ENCODE measurements at places on chromosomes 11 and 22.

- no peak for DNase-seq
Observed at GRCh38 chr11:59154610-59155009, 12.0 kb downstream of the FAM111A start.

DNA sequence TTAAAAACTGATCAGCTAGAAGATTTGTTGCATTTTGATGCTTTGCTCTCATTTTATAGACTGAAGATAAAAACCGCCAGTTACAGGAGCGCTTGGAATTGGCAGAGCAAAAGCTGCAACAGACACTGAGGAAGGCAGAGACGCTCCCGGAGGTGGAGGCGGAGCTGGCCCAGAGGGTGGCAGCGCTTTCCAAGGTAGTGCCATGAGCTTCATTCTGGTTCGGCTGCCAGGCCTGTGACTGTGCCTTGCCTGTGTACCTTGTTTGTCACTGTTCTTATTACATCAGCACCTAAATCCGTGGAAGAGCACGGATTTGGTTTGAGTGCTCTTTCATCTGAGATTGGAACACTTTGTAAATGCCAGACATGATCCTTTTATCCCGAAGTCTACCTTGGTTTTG is 61.4 kb downstream of the PPFIA1 start:
- DNase-seq = peak; percentile 71

GRCh38 chr11:108909041-108909440 is 244.2 kb downstream of the DDX10 start:
- DNase-seq = no peak

DNA sequence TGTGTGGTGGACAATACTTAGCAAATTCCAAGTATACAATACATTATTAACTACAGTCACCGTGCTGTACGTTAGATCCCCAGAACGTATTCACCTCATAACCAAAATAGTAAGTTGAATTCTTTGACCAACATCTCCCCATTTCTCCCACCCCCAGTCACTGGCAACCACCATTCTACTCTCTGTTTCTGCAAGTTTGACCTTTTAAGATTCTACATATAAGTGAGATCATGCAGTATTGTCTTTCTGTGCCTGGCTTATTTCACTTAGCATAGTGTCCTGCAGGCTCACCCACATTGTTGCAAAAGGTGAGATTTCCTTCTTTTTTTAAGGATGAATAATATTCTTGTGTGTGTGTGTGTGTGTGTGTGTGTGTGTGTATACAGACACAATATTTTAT is 59.1 kb downstream of the IRAG1 start:
- no peak for DNase-seq

DNA sequence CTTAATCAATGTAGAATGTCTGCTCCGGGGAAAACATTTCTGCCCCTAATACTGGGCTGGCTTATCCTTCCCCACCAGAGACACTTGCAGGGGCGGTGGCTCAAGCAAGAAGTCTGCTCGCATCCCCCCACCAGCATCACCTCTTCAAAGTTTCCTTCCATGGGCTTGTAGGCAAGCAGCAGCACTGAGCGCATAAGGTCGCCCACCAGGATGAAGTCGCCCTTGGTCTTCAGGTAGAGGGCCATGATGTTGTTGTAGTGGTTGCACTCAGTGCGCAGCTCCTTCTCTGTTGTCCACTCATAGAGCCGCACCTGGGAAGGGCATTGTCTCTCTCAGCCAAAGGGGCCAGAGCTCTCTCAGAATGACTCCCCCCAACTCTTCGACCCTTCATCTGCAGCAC is 8.6 kb upstream of the VWCE start:
- DNase-seq = no peak

DNA sequence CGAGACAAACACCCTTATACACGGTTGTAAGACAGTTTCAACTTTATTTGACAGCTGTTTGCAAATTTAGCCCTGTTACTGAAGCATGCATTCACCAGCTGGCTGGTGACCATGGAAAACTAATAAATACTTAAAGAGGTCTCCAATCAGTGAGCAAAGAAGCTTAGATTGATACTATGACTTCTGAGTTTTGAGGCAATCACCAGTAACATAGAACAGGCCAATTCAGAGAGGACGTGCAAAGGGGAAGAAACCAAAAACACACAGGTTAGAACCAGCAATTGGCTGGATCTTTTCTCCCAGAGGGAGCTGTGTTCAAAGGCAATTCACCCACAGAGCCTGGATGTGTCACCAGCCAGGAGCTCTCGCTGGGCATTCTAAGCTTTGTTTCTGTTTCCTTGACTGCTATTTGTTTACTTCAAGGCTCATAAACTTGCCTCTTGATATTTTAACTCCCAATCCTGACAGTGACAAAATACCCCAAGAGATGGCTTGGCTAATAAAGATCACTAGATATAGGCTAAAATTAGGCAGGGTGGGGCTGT is 113.6 kb upstream of the MTMR2 start:
- no peak for DNase-seq

DNA sequence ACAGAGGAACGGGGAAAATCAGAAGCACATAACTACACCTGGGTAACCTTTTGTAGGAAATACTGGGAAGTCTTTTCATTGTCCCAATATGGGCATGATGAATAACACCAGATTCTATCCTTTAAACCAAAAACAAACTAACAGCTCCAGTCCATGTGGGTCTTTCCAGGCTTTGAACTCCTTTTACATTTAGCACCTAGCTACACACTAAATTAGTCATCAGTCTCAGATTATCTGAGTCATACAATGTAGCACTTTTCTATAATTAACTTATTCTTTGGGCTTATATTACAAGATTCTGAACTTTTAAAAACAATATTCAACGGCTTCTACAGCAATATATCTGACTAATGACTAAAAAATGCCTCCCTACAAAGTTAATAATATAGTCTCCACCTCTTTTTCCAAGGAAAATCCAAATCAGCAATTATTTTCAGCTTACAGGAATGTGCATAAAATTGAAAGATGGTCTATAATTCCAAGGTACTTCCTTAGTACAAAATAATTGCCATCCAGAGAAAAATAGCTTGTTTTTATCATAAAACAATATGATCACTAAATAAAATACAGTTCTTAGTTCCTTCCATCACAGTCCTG is 26.3 kb downstream of the STK33 start:
- no peak for DNase-seq

DNA sequence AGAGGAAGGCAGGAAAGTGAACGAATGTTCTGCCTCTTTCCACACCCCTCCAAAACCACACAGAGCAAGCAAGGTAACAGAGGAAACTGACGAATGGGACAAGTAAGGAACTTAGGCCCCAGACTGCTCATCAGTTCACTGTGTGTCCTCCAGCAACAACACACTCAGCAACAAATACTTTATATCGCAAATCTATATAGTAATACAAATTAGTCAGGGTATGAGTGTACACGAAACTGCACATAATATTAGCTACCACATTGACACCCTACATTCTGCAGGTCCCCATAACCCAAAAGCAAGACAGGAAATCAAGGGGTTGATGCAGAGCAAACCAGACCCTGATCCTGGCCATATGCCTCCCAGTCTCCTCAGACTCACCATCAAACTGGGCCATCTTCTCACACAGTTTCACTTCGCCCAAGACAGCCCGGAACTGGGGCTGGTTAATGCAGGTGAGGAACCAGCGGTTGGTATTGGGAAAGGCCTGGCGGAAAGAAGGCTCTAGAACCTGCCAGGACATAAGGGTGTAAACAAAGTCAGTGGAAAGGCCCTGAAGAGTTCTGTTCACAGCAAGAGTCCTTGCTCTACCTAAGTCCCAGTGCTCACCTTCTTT is 6.6 kb downstream of the EEF1G start:
- no peak for DNase-seq

DNA sequence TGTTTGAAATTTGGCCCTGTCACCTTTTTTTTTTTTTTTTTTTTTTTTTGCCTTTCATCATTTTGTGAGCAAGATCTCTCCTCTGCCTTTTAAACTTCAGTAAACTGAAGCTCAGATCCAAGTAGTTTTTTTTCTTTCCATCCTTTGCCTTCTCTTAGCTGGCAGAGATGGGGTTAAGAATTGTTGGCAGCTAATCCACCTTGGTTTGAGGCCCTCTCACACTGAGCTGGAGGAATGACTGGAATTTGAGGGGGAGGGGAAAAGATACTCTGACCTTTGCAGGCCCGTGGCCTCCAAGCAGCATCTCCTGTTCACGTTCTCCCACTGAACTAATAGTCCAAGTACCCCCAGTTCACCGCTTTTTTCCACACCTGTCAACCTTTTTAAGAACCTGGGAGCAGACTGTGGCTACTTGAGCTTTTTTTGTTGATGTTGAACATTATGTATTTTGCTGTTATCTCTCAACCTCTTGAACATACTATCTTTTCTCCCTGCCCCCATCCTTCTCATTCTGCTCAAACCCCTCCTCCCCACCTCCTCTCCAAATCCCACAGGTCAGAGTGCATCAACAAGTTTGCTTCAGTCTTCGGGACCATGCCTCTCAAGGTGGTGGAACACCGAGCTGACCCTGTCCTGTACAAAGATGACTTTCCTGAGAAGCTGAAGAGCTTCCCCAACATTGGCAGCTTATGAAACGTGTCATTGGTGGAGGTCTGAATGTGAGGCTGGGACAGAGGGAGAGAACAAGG is 66.2 kb downstream of the ALX4 start:
- DNase-seq = no peak

GRCh38 chr22:42632096-42632495 is 8.3 kb downstream of the ATP5MGL start:
- no peak for DNase-seq

DNA sequence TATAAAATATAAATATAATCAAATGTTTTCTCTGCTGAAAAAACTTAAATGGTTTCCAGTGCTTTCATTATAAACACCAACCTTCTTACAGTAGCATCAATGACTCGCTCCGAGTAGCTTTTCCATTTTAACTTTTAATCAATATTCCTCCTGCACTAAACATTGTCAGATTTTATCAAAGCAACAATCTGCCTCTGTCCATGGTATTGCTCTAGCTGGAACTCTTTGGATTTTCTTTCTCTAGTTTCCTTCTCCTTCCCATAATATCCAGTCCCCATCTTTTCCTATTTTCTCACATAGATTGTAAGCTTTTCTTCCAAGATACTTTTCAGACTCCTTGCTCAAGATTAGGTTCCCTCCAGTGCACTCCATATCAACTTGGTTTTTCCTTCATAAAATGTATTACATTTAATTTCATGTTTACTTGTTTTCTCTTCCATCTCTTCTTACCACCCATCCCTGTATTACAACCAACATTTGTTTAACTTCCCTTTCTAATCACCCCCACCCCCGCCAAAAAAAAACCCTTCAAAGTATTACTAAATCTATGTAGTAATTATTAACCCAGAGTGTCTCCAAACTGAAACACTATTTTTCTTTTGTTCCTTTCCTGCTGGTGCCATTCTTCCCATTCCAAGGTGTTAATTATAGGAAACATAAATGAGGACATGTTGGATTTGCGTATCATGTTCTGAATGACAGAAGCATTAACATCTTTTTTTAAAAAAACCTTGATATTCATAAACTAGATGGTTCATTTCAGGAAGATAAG is 716.5 kb downstream of the NELL1 start:
- DNase-seq = no peak

DNA sequence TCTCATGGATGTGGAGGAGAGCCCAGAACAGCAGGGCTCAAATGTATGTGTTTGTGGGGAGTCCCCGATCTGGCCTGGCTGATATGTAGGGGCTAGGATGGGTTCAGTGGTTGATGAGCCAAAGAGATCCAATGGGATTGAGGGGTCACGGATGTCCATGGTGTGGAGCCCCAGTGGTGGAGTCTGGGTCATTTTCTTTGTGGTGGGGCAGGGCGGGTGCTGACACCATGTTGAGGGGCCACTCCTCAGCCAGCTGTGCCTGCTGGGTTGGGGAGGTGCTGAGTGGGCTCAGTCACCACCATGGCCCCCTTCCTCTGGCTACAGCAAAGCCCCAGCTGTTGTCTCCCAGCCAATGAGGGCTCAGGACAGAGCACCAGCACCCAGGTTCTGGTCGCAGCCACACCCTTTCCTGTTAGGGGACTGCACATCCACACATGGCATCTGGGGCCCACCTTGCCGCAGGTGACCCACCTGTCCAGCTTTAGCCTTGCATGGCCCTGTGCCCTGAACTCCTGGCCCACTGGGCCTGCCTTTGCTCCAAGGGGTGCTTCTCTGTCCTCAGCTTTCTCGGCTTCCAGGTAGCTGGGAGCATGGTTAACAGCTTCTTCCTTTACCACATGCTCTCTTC is 3.2 kb upstream of the GNAZ start:
- DNase-seq = no peak

Data from anterior cingulate cortex (tissue), 58 donors.